Articular chondrocyte of knee joint (primary cell): ENCODE measurements at places on chromosomes 12 and 14. TPM values are rescaled to one million over a fixed set of nuclear protein-coding genes. Genes with fewer than 3 reads are reported as not detected.

The CRIP2 gene
- total RNA-seq, result 72.5 and 81.2 TPM in 2 replicates

The KIF5A gene
- under 0.01 and 0.22 TPM in 2 replicates for total RNA-seq

The MYL2 gene
- not detected in 2 replicates for total RNA-seq

The TCL1B gene
- not detected in 2 replicates for total RNA-seq

The KRT8 gene
- total RNA-seq, result 7.6 and 11.7 TPM in 2 replicates
